ENCODE measurements at places on chromosomes 2 and 18.
A peak's percentile ranks its signal among the peaks of the same experiment; 100 is the strongest.

- no peak for DNase-seq
Observed at GRCh38 chr2:190280565-190281350, 38.9 kb downstream of the HIBCH start.

GRCh38 chr2:234869969-234870368, 81.8 kb upstream of the SH3BP4 start:
- no peak for DNase-seq

DNA sequence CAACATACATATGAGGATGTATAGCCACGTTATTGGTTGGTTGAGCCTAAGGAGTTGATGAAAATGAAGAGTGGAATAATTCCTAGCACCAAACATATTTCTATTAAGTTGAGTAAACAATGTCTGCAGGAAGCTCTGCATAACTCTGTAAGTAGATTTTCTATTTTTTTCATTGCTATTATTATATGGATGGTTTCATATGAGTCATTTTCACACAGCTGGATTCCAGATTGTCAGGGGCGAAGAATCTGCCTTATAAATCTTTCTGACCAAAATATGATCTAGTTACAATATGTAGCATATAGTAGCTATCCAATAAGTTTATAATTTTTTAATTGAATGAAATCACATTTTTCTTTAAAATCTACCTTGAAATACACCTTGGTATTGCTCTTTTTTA, 468.0 kb upstream of the PKDCC start:
- no peak for DNase-seq

GRCh38 chr18:47513614-47514013, 262.2 kb upstream of the SKOR2 start:
- no peak for DNase-seq

DNA sequence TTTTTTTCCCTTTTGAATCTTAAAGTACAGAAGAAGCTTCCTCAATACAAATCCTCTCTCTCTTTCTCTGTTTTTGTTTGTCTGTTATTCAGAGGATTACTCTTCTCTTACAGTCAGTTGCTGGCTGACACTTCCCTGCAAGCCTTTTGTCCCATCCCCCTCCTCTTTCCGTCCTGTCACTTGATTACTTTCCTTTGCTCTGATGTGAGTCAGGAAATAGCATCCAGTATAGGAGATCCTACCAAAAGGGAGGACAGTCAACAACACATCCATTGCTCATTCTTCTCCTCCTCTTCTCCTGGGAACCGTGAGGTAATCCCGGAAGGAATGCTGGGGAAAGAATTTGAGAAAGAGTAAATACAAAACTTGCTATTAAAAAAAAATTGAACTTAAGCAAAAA, 79.3 kb upstream of the SCN7A start:
- peak; percentile 3 for DNase-seq

Data from brain (organoid and tissue), 16 donors.